ENCODE measurements at places on chromosomes 1 and 21. TPM values are rescaled to one million over a fixed set of nuclear protein-coding genes. Genes with fewer than 3 reads are reported as not detected.

The CFAP141 gene
- total RNA-seq, result not detected

GRCh38 chr1:78005755-78006154 lies 1.0 kb downstream of the DNAJB4 start:
- H3K27me3 ChIP-seq, result no peaks in the 10 kb centered on the region
- peak overlapping the region; percentile 98 for H3K27ac ChIP-seq
- no peaks in the 10 kb centered on the region for H3K36me3 ChIP-seq
- peak; percentile 97 for DNase-seq

The FCRLA gene
- 0.35 TPM for total RNA-seq

DNA sequence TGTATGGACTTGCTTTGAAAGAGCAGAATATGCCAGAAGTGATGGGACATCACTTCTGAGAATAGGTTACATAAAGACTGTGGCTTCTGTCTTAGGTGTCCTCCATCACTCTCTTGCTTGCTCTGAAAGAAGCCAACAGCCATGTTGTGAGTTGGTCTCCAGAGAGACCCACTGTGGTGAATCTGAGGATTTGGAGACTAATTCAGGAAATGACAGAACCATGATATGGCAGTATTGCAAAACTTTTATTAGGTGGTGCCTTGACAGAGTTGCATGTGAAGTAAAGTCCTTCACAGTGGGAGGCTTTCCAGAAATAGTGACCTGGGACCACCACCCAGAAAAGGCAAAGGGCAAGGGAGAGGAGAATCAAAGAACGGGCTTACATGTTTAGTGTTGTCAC lies 628.6 kb downstream of the KCNT2 start:
- no peak overlapping the region for H3K4me3 ChIP-seq
- no peaks in the 10 kb centered on the region for H3K27me3 ChIP-seq
- no peaks in the 10 kb centered on the region for H3K36me3 ChIP-seq
- DNase-seq, result no peak
- no peaks in the 10 kb centered on the region for H3K4me1 ChIP-seq

GRCh38 chr21:42144221-42144620 lies 73.1 kb downstream of the UMODL1 start:
- H3K36me3 ChIP-seq, result no peaks in the 10 kb centered on the region
- no peak for DNase-seq
- no peaks in the 10 kb centered on the region for H3K27me3 ChIP-seq
- no peak overlapping the region for H3K4me3 ChIP-seq

GRCh38 chr1:200869753-200870391 lies 2.9 kb upstream of the GPR25 start:
- H3K36me3 ChIP-seq, result no peaks in the 10 kb centered on the region
- H3K4me3 ChIP-seq, result no peak overlapping the region
- DNase-seq, result no peak

DNA sequence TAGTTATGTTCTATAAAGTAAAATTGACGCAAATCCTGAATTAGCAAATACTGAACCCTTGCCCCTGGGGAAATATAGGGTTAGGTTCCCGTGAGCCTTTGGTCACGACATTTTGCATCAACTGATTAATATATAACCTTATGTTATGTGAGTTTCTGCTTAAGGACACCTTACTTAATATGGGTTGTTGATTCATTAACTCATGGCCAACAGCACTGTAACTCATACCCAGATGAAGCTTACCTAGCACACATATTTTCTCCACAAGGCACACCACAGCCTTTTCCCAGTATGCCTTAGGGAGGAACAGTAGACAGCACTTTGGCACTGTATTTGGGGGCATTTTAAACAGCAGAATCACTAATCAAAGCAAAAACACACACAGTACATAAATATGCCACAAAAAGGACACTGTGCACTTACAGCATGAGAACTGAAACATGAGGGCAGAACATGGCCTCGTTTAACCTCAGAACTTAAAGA lies 15.1 kb downstream of the INAVA start:
- no peaks in the 10 kb centered on the region for H3K27me3 ChIP-seq
- peaks cover 3% of the 10 kb centered on the region for H3K4me1 ChIP-seq
- H3K36me3 ChIP-seq, result no peaks in the 10 kb centered on the region
- DNase-seq, result no peak
- H3K27ac ChIP-seq, result no peak overlapping the region

DNA sequence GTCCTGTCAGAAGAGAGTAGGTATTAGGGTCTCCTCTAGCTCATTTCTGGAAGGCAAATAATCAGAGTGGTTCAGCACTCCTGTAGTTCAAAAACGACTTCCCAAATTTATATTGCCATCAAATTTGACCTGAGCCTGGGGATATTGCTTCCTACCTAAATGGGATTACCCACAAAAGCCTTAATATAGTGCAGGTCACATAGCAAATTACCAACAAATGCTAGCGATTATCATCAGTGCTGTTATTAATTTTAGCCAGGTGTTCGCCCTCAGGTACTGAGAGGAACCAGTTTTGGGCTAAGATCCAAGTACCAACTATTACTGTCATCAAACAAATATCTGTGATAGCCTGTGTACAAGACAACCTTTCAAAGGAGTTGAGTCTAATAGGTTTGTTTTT lies 661.8 kb upstream of the PTBP2 start:
- no peaks in the 10 kb centered on the region for H3K4me1 ChIP-seq
- no peaks in the 10 kb centered on the region for H3K27me3 ChIP-seq
- no peak overlapping the region for H3K27ac ChIP-seq
- no peaks in the 10 kb centered on the region for H3K36me3 ChIP-seq
- H3K4me3 ChIP-seq, result no peak overlapping the region
- no peak for DNase-seq
